ENCODE measurements at places on chromosomes 1 and 21.

DNA sequence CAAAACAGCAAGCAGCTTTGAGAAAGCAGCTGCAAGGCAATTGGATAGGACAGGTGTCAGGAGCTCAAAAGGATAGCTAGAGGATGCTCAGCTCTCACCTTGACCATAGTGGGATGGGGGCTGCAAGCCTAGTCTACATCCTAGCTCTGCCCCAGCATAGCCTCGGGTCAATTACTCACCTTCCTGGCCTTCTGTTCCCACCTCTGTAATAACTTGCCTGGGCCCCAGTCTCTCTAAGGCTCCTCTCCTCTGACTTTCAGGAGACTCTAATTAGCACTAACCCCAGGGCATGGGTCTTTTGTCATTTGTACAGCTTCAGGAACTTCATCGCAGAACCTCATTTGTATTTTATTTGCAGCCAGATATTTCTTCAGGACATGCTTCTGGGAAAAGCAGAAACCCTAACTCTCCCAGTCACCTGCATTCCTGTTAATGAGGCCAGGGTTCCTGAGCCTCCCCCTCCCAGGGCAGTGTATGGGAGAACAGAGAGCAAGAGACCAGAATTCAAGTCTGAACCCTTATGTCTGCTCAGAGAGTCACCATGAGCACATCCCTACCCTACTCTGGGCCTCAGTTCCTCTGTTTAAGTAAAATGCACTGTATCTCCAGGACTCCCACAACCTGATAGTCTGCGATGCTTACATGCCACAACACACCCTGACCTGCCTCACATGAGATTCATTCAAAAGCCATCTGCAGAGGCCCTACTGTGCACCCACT lies 108.1 kb downstream of the MATN1 start:
- DNase-seq: no peak

- DNase-seq: peak; percentile 95
These were observed at the start of gene PNRC2 for GRCh38 chr1:23959461-23960290. Gene PNRC2, plus strand, starts transcription at chr1:23959828. Its CDS starts 1,630 bp downstream, at chr1:23961458.

DNA sequence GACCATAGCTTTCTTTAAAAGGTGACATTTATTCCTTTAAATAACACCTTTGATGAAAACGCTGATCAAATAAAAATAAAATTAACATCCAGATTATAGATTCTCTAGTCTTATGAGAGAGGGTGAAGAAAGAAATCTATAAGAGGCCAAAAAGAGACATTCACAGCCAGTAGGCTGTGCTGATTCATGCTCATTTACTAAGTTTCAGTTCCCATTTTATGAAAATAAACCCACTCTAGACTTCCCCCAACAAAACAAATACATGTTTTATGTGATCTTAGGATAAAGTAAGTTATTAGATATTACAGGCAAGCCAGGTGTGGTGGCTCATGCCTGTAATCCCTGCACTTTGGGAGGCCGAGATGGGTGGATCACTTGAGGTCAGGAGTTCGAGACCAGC lies 21.1 kb downstream of the ESRRG start:
- no peak for DNase-seq

DNA sequence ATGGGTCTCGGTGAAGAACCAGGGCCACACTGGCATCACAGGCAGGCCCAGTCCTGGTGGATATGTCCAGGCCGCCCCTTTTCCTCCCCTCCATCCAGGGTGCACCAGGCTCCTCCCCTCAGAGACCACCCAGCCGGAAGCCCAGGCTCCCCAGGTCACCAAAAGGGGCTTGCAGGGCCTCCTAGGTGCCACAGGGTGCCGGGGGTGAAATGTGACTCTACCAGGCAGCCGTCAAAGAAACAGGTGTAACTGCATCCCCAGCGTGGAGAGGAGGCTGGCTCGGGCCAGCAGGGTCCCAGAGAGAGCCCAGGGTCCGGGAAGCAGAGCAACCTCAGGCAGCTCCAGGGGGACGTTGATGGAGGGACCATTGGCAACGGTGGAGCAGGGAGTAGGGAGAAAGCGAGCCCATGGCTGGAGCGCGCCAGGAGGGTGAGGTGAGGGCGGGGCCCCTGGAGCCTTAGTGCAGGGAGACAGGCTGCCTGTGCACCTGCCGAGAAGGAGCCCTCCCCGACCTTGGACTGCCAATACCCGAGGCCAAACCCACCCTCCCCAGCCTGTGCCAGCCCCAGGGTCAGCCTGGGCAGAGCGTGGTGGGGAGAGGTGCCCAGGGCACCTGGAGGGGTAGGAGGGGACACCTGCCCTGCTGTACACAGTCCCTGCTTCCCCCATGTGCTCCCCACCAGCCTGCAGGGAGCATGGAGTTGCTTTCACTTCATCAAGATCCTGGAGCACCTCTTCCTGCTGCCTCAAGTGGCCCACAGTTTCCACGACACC lies 48.3 kb upstream of the POFUT2 start:
- DNase-seq: no peak

DNA sequence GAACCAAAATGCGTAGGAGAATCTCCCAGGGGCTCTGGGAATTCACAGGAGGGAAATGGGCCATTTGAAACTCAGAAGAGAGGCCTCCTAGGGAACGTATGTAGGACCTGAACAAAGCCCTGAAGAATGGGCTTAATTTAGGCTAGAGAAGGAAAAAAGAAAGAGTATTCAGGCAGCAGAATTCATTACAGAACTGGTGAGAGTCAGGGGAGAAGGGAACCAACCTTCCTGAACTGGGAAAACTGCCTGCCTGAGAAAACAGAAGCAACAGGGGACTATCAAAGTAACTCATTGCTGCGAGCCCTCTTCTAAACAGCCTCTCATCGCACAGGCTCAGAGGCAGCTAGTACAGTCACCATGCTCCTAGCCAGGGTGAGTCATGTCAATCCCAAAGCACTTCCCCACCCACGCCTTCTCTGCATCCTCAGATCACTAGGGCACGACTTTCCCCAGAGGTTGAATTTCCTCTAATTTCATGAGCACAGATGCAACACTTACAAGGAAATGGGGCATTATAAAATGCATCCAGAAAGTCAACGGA lies 98.1 kb downstream of the ADSS2 start:
- no peak for DNase-seq

DNA sequence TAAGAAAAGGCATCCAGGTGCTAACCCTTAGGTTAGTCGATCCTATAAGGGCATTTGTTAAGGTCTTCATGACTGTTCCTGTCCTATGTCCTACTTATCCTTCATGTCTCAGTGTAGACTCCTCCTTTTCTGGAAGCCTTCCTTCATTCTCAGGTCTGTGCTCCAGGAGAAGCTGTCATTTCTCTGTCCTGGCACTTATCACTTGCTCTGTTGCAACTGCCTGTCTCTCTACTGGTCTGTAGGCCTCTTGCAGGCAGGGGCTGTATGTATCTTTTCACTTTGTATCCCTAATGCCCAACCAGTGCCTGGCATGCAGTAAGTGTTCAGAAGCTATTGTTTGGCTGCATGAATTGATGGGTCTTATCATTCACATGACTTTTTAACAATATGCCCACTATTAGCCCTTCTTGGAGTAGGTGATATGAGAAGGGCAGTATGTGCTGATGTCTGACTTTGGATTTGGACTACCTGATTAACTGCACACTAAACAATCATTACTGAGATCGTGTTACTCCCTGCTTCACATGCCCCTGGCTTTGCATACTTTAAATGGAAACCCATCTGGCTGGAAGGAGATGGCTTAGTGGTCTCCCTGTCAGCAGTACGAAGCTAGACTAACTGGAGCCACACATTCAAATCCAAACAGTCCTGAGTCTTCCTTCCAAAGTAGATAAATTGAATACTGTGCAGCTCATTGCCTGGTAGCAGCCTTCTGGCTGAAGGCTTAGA lies 88.8 kb downstream of the RGL1 start:
- DNase-seq: no peak

- DNase-seq: no peak
These were observed 15.6 kb downstream of the ARHGEF2 start for GRCh38 chr1:155962599-155963211.

- no peak for DNase-seq
These were observed 2.8 kb upstream of the NGF start for GRCh38 chr1:115340879-115341278.

GRCh38 chr1:223500560-223501425 lies 107.6 kb downstream of the CCDC185 start:
- no peak for DNase-seq

DNA sequence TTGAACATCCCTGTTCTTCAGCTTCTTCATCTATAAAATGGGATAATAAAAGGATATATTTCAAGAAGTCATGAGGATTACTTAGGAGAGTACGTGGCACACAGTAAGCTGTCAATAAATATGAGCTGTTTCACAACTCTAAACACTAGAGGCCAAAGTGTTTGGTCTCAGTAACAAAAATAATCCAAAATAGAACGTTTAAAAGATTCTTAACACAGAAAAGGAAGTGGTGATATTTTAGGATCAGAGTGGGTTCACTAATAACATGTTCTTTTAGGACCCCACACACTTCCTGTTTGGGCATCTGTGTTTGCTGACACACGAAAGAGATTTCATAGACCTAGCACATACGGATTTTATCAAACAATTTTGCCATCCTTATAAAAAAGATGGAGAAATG lies 32.9 kb downstream of the TNFSF18 start:
- no peak for DNase-seq

- DNase-seq: no peak
These were observed 134.7 kb upstream of the KCNJ15 start for GRCh38 chr21:38121888-38122720.

GRCh38 chr1:208778417-208778816 lies 534.2 kb upstream of the PLXNA2 start:
- DNase-seq: no peak

DNA sequence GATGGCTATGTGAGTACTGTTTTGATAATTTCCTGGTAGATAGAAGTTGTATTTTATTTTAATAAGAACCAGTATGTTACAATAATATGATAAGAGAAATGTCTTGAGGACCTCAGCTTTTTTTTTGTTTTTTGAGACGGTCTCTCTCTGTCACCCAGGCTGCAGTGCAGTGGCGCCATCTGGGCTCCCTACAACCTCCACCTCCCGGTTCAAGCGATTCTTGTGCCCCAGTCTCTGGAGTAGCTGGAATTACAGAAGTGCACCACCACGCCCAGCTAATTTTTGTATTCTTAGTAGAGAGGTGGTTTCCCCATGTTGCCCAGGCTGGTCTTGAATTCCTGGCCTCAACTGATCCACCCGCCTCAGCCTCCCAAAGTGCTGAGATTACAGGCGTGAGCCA lies 968.1 kb upstream of the ADGRL4 start:
- DNase-seq: no peak

DNA sequence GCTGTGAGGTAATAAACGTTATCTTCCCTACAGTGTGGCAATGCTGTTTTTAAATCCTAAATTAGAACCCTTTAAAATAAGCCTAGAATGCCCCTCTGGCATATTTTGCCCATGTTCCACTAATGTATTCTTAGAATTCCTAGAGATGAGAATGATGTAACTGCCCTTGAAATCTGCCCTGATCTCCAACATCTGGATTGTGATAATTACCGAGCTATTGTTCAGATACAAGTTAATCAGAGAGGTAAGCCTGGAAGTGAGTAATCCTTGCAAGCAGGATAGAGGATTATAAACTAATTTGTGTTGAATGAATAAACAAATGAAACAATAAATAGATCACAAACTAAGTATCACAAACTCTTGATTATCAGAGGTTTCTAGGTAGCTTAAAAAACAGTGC lies 107.8 kb upstream of the DMRTA2 start:
- no peak for DNase-seq

DNA sequence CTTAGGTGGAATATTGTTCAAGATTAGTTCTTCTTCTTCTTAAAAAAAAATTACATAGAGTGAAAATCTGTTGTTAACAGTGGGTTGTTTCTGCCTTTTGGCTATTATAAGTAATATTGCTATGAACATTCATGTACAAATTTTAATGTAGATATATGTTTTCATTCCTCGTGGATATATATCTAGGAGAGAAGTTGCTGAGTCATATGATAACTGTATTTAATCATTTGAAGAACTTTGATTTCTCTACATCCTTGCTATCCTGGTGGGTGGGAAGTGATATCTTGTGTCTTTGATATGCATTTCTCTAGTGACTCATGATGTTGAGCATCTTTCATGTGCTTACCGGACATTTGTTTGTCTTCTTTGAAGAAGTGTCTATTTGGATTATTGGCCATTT lies 29.9 kb downstream of the MAST2 start:
- DNase-seq: no peak
